ENCODE measurements at places on chromosomes 4 and X.

DNA sequence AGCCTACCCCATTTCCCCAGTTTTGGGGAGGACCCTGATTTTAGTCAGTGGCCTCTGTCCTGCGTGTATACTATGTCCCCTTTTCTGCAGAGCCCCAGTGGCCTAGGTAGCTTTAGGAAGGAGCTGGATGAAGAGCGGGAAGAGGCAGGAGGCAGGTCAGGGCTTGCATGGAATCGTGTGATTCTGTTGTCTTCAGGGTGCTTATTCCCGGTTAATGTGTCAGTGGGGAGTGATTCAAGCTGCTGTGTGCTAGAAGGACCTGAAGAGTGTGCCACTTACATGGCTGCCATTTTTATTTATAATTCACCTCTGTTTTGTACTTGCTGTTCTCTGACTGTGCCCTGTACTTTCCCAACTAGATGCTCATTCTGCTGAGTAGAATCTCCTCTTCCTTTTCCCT is 127.3 kb upstream of the AMOT start:
- DNase-seq = no peak

DNA sequence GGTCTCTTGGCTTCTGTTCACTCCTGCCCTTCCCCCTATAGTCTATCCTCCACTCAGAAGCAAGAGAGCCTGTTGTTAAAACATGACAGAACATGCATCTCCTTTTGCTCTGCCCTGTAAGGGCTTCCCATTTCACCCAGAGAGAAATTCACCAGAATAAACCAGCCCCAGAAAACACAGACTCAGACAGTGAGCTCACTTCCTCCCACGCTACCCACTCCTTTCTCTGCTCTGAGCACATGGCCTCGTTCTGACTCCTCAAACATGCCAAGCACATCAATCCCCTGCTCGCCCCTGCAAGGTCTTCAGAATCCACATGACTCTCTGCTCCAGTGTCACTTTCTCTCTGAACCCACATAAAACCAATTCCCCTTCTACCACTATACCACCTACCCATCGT is 50.4 kb downstream of the MID1 start:
- DNase-seq = no peak

DNA sequence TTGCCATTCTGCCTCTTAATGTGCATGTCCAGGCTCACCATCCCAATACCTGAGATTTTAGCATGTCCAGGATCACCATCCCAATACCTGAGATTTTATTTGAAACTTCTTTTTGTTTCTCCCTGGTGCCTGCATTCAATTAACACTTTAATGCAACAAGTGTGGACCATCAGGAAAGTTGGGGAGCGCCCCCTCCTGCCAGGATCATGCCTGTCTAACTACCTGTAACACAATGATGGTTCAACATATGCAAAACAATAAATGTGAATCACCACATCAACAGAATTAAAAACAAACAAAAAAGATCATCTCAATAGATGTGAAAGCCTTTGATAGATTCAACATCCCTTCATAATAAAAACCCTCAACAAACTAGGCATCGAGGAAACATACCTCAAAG is 1359.5 kb upstream of the DIAPH2 start:
- no peak for DNase-seq

DNA sequence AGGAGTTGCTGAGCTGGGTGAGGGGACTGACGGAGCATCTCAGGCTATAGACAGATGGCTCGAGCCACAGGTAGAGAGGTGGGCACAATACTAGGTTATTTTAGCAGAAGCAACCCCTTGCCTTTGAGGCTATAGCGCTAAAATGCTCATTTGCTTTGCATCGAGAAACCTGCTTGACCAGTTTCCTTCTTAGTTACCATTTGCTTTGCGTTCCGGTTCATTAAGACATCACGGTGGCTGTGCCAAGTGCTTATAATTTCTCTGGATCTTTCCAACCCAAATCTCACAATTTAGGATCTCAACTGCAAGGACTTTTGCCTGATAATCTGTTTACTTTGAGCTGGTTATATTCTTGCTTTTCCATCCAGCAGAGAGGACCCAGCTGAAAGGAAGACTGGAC is 40.8 kb downstream of the DLG3 start:
- DNase-seq = no peak

GRCh38 chr4:69649207-69649606 is 3.8 kb downstream of the UGT2A1 start:
- DNase-seq = no peak

DNA sequence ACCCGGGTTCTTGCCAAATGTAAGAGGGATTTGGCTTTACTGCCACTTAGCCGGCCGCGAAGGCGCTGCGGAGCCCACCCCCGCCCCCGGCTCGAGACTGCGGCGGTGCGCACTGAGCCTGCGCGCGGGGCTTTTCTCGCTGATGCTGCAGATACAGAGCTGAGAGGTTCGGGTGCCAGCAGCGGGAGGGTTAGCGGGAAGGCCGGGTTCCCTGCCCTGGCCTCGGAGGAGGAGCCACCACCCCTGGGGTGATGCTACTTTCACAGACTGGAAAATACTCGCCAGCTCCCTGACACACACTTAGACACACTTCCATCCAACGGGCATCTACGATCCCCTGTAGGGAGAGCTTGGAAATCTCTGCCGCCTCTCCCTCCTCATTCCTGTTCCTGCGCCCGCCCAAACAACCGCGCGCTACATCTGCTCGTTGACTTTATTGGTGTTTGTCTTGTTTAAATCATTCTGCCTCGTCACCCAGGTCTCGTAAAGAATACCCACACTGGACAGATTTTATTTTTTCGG is 2.1 kb upstream of the PCDH7 start:
- no peak for DNase-seq

DNA sequence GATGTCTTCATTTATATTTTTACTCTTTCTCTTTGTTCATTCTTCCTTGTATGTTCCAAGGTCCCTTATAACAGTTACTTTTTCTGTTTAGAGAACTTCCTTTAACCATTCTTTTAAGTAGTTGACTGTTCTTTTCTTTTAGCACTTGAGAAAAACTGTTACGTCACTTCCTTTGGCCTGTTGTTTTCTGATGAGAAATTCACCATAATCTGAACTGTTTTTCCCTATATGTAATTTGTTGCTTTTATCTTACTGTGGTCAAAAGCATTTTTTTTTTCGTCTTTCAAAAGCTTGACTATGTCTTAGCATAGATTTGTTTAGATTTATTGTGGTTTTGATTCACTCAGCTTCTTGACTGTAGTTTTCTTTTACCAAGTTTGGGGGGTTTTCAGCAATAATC is 1660.3 kb upstream of the PCDH10 start:
- no peak for DNase-seq

- no peak for DNase-seq
Measured at GRCh38 chrX:87961471-87961870, 443.9 kb downstream of the KLHL4 start.

DNA sequence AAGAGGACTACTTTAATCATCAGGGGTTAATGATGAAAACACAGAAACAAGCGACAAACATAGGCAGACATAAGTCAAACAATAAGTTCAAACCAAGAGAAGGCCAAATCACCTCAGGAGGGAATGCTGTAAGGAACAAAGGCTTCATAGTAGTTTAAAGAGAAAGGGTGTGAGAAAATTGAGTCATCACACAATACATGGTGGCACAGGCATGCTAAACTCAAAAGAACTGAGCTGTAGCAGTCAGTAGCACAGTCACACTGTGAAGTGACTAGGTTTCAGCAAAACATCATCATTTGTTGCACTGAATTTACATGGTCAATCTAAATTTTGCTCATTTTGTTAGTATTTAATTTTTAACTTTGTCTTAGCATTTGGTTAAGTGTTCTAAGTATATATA is 24.2 kb downstream of the SMC1A start:
- DNase-seq = no peak

DNA sequence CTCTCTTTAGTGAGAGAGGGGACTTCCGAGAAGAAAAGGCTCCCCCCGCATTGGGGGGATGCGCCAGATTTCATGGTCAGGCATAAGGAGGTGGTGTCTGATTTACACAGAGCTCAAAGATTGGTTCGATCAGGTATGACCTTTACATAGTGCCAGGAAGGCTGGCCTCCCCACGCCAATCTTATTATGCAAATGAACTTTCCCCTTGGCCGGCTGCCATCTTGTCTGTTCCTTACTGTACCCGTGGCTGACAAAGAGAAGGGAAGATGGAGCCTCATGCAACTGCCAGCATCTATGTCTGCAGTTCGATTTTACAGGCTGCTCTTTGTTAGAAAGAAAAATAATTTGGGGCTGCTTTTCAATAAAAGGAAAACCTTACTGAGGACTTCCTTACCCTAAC is 197.2 kb downstream of the GPM6A start:
- DNase-seq = no peak

- DNase-seq = no peak
Measured at GRCh38 chr4:121875652-121876051, 5.4 kb upstream of the BBS7 start.

- no peak for DNase-seq
Measured at GRCh38 chrX:45110494-45110893, 90.2 kb downstream of the DIPK2B start.

GRCh38 chr4:24912252-24913118 is at the start of gene CCDC149:
Gene CCDC149 (minus strand): TSS chr4:24913042. CDS start chr4:24912864, 178 bp downstream.
- no peak for DNase-seq

- no peak for DNase-seq
Measured at GRCh38 chr4:4455210-4455865, 68.4 kb downstream of the NSG1 start.

DNA sequence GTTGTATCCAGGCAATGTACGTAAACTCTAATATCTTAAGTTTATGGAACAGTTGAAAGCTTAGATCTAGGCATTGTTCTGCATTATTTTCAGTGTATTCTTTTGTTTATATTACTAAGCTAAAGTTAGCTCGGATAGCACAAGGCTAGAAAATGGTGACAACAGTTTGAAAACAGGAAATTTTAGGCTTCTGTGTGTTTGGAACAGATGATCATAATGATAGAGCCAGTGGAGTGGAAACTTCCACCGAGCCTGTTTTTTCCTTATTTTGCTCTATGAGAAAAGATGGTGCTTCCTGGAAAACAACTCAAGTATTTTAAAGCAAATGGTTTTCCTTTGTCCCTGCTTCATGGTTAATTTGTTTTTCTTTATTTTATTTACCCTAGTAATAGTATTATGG is 70.8 kb downstream of the GAB1 start:
- DNase-seq = no peak

GRCh38 chrX:69161786-69162349 is 3.4 kb downstream of the PJA1 start:
- no peak for DNase-seq

DNA sequence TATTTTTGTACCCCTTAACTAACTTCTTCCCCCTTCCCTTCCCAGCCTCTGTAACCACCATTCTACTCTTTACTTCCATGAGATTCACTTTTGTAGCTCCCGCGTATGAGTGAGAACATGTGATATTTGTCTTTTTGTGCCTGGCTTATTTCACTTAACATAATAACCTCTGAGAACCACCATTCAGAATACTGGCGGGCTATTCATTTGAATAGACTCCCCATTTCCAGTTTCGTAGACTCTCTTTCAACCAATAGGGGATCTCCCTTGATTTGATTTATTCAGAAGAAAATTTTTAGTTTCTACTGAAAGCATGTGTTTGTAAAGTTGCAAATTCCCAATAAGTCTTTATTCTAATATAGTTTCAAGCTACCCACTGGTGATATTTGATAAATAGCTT is 117.2 kb downstream of the GATB start:
- DNase-seq = no peak

DNA sequence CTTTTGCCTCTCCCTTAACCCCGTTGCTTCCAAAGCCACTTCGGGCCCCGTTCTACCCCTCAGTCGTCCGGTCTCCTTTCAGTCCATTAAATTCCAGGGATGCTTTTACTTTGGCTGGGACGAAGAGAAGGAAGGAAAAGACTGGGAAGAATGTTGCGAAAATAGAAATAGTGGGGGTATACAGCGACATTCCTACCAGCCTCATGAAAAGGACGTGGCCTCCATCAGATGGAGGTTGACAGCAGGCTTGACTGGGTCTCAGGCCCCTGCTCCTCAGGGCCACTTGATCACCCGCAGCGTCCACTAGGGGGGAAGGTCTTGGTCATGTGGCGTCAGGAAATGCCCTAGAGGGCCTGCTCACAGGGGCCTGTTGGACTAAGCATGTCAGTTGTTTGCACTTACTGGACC is 657 bp upstream of the ANKRD50 start:
- DNase-seq = peak; percentile 61

DNA sequence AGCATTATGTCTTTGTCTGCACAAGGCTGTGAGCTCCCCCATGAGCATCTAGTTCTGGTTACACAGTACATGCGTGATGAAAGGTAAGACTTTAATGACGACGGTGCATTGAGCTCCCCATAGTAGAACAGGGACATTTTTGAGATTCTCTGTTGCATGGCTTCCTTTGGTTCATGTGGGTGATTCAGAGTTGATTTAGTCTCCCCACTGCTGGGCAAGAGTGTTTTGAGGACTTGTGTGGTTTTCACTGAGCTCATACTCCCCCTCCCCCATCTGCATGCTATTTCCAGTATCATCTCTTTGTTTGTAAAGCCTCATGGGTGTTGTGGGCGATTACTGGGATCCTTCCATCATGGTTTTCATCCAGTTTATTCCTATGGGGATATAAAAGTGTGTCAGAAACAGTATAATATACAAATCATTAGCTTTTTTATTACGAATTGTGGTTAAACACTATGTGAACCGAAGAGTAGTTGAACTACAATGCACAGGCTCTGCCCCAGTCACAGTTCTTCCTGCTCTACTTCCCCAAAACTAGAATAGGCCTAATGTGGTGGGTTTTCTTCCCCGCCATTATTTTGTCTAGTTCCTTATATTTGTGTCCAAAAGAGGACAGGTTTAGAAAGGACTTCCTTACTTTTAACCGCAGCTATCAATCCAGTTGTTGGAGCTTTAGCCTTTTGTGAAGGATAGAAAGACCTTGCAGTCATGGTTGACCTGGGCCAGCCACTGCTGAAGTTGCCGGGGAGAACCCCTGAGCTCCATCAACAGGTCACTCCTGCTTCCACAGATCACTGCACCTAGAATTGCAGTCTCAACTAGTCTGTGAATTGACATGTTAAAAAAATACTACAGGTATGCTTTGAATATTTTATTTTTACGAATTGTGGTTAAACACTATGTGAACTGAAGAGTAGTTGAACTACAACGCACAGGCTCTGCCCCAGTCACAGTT is 30.4 kb downstream of the KIT start:
- DNase-seq = no peak

GRCh38 chr4:808860-809570 is 16.9 kb downstream of the CPLX1 start:
- no peak for DNase-seq

DNA sequence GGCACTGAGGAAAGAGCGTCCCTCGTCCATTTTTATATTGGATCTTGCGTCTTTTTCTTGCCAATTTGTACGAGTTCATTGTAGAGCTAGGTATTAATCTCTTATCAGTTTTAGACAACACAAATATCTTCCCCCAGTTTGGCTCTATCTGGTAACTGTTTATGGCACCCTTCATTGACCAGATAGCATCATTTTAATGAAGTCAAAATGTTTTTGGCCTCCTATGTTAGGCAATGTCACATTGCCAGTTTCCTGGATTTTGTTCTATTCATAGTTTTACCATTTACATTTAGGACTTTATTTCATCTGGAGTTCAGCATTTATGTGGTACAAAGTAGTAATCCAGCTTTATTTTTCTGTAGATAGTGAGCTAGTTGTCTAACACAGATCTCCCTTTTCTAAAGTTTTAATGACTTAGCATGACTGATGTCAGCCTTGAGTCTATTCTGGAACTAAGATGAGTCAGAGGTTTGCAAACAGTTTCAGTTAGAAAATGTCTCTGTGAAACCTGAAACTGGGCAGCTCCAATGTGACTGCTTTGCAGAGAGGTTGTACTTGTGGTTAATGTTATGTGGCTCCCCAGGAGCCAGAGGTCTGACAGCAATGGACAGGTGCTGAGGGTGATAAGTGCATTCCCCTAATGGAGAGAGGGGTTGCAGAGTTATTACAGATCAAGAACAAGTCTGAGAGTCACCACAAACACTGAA is 5.3 kb upstream of the STBD1 start:
- DNase-seq = peak; percentile 33

GRCh38 chr4:105050896-105051295 is 95.8 kb upstream of the TET2 start:
- no peak for DNase-seq

Data from AG04450 (cell line).